CMK (cell line): ENCODE measurements at places on chromosomes 7 and 10.

GRCh38 chr7:139886899-139887298 is 57.8 kb downstream of the TBXAS1 start:
- DNase-seq = no peak

DNA sequence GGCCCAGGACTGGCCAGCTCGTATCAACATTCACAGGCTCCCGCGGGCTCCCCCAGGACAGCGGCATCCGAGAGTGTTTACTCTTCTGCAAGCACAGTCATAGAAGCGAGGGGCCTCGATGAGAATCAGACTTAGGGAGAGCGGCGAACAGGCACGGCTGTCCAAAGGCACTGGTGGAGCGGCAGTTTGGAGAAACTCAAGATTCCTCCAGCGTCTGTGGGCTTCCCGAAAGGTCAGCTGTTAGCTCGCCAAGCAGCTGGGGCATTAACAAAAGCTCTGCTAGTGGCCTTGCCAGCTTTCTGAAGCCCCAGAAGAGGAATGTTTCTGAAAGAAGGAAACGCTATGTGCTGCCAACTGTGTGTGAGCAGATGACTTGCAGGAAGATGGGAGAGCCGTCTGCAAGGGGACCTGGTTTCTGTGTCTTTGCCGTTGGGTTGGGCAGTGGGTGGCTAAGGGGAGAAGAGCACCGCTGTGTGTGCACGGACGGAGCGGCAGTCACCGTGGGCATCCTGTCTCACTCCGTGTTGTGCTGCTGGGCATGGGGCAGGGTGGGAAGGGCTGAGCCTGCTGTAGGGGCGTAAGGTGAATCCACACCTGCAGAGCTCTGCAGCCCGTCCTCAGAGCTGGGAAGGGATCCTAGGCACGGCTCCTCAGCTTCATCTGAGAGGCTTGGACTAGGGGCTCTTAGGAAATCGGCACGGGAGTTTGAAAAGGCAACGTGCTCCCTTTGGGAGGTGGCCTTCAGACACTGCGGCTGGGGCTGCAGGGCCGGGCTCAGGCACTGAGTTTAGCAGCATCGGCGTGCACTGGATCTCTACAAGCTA is 42.1 kb downstream of the AMZ1 start:
- DNase-seq = no peak

DNA sequence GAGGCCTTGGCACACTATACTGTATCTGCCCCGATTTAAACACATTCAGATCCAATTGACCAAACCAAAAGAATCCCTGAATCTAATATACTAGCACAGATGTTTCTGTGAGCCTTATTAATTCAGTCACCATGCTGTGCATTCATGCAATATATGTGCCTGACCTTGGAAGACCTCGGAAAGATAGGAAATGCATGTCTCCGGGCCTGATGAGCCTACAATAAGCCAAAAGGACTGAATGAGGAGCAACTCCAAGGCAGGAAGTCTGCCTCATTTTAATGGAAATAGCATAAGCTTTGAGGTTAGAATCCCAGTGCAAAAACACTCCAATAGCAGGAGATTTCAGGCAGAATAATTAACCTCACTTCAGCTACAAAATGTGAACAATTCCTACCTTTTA is 316.7 kb downstream of the LRRTM3 start:
- DNase-seq = no peak

DNA sequence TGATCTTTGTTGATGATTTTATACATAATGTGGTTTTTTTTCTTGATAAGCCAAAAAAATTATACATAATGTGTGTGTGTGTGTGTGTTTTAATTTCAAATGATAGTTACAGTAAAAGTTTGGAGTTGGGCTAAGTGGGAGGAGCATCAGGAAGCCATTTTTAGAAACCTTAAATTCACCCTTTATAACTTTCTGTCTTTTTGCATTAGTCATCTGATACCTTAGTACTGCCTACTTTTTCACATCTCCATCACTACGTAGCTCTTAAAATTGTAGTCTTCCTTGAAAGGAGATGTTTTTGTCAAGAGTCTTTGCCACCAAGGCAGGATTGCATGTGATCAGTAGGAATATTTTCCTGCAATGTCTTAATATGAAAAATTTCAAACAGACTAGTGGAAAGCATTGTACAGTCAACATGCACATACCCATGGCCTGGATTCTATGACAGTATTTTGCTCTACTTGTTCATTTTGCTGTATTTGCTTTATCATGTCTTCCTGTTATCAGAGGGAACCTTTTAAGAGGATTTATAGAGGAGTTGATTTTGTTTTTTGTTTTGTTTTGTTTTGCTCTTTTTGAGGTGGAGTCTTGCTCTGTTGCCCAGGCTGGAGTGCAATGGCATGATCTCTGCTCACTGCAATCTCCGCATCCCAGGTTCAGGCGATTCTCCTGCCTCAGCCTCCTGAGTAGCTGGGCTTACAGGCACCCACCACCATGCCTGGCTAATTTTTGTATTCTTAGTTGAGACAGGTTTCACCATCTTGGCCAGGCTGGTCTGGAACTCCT is 67.3 kb downstream of the DAGLB start:
- no peak for DNase-seq

DNA sequence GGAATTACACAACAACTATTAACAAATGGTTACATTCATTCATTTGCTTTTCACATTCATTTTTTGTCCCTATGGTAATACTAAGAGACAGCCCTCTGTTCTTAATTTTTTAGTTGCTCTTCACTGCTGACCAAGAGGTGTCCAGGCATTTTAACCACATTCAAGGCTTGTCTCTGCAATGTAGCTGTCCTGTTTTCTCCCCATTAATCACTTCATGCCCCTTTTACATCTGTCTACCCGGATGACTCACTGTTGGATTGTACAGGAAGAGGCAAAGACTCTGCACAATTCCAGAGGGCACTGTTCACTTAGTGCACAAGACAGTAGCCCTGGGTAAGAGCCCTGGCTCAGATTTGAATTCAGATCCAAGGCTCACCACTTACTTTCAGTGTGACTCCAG is 168.5 kb downstream of the NOC3L start:
- no peak for DNase-seq

- no peak for DNase-seq
Observed at GRCh38 chr7:117084286-117084685, 131.0 kb downstream of the ST7 start.

DNA sequence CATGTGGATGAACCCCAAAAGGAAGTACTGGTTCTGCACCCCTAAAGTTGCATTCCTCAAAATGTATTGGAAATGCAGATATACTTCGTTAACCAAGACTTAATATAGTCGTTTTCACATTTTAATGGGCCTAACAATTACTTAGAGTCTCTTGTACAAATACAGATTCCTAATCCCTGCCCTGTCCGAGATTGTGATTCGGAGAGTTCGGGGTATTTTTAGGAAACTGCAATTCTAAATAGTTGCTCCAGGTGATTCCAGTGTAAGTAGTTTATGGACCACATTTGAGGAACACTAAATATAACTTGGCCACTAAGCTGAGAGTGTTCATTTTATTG is 830 bp downstream of the TRUB1 start:
- no peak for DNase-seq
